ENCODE measurements at places on chromosomes 11 and 22.

DNA sequence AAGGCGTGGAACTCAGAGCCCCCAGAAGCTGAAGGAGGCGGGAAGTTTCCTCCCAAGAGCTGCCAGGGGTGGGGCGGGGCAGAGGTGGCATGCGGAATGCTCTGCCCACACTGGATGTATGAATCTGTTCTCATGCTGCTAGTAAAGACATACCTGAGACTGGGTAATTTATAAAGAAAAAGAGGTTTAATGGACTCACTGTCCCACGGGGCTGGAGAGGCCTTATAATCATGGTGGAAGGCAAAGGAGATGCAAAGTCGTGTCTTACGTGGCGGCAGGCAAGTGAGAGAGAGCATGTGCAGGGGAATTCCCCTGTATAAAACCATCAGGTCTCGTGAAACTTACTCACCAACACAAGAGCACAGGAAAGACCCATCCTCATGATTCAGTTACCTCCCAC lies 57.6 kb downstream of the SMIM38 start:
- DNase-seq: no peak

DNA sequence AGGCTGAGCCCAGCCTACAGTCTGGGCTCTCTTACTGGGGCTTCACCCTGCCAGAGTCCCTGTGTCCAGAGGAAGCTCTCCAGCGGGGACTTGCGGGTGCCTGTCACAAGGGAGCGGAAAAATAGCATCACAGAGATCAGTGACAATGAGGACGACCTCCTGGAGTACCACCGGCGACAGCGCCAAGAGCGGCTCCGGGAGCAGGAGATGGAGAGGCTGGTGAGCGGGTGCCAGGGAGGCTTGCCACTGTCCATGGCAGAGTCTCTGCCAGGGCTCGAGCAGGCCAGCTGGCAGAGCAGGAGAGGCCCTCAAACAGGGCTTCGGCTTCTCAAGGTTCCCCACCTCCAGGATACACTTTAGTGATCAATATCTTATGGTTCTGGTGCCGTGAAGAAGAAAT lies 21.0 kb downstream of the PHLDB1 start:
- peak; percentile 74 for DNase-seq

GRCh38 chr22:45775569-45776312 lies 104.1 kb downstream of the ATXN10 start:
- no peak for DNase-seq

- no peak for DNase-seq
Observed at GRCh38 chr22:25840167-25840566, 98.2 kb downstream of the MYO18B start.

GRCh38 chr11:12083380-12083779 lies 27.0 kb upstream of the MICAL2 start:
- no peak for DNase-seq

DNA sequence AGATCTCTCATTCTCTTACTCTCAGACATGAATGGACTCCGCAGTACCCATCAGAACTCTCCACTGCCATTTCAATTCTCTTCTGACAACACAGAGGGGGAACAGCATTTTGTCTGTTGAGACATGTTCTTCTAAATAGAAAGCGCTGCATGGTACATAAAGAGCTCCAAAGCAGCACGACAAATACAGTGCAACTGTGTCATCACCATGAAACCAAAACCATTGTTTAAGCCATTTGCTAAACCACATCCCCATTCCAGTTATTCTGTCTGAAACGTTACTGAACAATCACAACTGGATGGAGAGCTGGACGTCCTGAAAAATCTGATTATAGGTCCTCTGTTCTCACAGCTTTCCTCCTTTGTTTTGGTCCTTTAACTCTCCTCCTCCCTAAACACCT lies 17.9 kb upstream of the TENM4 start:
- DNase-seq: no peak

DNA sequence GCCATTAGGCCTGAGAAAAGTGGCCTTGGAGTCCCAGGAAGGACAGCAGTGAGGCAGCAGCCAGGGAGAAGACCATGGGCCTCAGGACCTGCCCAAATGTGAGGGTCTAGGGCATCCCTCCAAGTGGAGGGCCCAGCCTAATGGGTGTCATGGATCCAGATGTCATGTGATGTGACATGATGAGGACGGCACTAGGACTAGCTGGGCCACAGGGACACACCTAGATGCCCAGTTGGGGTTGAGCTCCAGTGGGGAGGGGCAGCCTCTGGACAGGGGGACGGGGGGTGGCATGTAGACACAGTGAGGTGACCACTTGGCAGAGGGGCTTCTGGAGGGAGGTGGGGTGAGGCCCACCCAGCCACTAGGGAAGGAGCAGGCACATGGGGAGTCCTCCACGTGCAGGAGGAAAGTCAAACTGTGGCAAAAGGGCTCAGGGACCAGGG lies 5.4 kb downstream of the SCARF2 start:
- DNase-seq: no peak

DNA sequence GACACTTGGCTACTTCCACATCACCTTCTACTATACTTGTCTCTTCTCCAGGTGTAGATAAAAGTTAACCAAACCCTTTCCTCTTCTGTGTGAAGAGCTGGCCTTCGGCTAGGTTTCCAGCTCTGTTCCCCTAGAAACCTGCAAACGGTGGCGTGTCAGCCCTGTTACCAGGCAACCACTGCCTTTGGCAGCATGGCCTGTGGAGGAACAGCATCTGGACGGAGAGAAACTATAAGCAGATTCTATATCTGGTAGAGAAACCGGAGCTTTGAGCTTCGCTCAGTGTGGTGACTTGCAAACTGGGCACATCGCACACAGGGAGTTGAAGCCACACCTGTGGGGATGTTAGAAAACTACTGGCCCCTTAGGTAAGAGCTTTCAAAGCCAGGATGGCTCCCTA lies 35.9 kb downstream of the ARAP1 start:
- no peak for DNase-seq

GRCh38 chr11:117094776-117095175 lies 3.5 kb downstream of the SIK3 start:
- no peak for DNase-seq

- DNase-seq: no peak
Observed at GRCh38 chr11:57461841-57462489, 1.6 kb downstream of the RTN4RL2 start.

DNA sequence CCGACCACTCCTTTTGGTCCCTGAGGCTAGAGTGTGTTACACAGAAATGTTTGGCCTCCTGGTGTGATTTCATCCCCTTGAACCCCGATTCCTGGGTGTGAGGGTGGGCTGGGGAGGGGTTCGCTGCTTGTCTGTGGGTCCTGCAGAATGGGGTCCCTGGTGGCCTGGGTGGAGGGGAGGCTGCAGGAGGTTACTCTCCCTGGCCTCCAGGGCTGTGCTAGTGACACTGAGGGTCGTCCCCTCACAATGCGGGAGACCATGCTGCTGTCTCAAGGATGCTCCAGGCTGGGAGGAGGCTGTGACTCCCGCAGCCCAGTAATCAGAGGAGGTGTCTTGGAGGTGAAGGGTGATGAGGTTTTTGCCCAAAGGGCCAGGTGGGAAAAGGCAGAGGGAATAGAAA lies 17.0 kb upstream of the OMP start:
- DNase-seq: peak; percentile 26

- no peak for DNase-seq
Observed at GRCh38 chr22:48663297-48663696, 1164.4 kb downstream of the BRD1 start.

GRCh38 chr11:4008116-4008515 lies 86.5 kb upstream of the RRM1 start:
- no peak for DNase-seq

- no peak for DNase-seq
Observed at GRCh38 chr11:122365610-122366360, 249.8 kb upstream of the BLID start.

DNA sequence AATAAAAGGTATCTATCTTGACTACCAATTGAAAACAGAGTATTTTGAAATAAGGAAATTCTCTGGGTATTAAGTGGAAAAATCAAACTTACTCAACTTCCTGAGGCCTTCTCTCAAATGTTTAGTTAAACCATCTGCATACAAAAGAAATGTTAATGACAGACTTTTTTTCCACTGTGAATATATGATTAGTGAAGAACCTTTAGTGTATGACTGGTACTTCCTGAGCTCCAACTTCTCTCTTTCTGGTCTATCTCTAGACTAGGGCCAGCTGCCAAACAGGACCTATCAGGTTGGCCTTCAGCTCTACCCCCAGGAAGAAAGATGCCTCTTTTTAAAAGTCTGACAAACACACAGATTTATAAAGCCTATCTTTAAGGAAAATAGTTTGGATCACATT lies 68.8 kb upstream of the SCUBE2 start:
- DNase-seq: no peak

- DNase-seq: no peak
Observed at GRCh38 chr11:122785031-122785541, 53.2 kb upstream of the CRTAM start.

- no peak for DNase-seq
Observed at GRCh38 chr11:119689302-119689701, 39.7 kb downstream of the NECTIN1 start.

GRCh38 chr11:15897211-15897960 lies 459.0 kb downstream of the SOX6 start:
- DNase-seq: no peak

- peak; percentile 63 for DNase-seq
Observed at GRCh38 chr11:3855808-3856491, 486 bp downstream of the STIM1 start.

- no peak for DNase-seq
Observed at GRCh38 chr11:125916683-125917347, 12.5 kb downstream of the DDX25 start.

- no peak for DNase-seq
Observed at GRCh38 chr11:109405671-109406070, 16.3 kb upstream of the C11orf87 start.

GRCh38 chr11:47572715-47573255 lies 6.0 kb downstream of the KBTBD4 start:
- peak; percentile 32 for DNase-seq

DNA sequence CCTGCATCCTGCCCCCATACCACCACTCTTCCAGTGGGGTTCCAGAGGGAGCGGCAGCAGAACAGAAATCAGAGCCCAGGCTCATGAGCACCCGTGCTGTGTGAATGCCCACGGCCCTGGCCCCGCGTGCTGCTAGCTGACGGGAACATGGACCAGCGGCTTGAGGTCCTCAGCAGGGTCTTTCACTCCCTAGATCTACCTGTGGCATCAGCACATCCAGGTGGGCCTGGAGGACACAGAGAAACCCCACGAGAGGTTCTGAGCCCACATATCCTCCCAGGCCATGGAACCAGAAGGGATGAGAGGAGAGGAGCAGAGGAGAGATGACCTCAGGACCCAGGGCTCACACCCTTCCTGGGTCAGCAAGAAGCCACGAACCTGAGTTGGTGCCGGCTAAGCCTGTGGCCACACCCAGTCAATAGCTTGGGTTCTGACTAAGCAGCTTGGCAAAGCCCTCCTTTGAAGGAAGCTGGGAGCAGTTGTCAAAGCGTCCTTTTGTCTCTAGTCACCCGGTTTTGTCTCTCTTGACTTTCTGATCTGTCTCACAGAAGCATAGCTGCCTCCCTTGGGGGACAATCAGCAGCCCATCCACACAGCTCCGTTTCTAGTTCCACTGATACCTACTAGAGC lies 89.3 kb upstream of the LMO1 start:
- no peak for DNase-seq

- no peak for DNase-seq
Observed at GRCh38 chr11:68388595-68389198, 71.9 kb upstream of the PPP6R3 start.

GRCh38 chr11:58058276-58059006 lies 27.7 kb downstream of the OR6Q1 start:
- no peak for DNase-seq

- DNase-seq: no peak
Observed at GRCh38 chr11:131418189-131418588, 47.8 kb downstream of the NTM start.

GRCh38 chr11:64001484-64002420 lies 15.5 kb downstream of the OTUB1 start:
- no peak for DNase-seq

GRCh38 chr11:33685082-33685481 lies 15.5 kb downstream of the C11orf91 start:
- DNase-seq: no peak

DNA sequence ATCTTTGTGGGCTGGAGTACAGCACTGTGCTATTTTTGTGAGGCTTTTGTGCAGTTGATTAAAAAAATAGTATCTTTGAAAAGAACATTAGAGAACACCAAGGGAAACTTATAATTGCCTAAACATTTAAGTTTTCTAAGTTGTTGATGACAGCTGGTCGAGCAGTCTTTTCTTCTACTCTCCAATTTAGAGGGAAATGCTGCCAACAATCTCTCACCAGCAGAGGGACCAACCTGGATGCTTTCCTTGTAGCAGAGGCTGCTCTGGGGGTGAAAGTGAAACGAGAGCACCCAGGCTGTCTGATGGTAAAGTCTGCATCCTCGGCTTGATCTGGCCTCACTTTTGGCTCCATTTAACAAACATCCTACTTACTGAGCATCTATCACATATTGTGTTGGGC lies 1286.5 kb upstream of the TENM4 start:
- no peak for DNase-seq

DNA sequence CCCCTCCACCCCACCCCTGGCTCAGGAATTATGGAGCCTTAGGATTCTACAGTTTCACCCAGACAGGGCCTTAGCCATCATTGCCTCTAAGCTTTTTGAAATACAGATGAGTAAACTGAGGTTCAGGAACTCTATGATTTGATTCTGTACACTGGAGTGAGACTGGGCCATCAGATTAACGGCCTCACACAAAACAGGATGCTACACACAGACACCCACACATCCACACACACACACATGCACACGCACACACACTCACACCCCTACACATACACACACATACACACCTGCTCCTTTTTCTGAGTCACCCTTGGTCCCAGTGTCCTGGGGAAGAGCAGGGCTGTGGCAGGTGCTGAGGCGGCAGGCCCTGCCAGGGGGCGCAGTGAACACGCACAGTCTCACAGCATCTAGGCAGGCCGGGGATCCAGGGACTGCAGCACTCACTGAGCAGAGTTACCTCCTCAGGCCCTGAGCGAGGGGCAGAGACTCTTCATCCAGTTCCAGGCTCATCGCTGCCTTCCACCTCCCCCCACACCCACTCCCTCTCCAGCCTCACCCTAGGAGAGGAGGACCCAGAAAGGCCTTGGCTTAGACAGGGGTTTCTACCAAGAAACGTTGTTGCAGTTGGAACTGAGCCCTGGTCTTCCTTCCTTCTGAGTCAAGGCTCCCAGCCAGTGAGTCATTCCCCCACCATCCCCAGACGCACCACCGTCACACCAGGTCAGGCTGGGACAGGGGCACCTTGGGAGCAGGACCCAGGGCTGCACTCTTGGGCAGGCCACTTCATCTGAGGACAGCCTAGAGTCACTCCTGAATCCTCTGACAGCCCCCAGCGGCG lies 89.8 kb upstream of the PARVA start:
- peak; percentile 77 for DNase-seq
